ENCODE measurements at places on chromosomes 5 and 9. TPM values are rescaled to one million over a fixed set of nuclear protein-coding genes. Genes with fewer than 3 reads are reported as not detected.

- no peak for DNase-seq
Measured at GRCh38 chr5:172180936-172181335, 7.1 kb downstream of the STK10 start.

DNA sequence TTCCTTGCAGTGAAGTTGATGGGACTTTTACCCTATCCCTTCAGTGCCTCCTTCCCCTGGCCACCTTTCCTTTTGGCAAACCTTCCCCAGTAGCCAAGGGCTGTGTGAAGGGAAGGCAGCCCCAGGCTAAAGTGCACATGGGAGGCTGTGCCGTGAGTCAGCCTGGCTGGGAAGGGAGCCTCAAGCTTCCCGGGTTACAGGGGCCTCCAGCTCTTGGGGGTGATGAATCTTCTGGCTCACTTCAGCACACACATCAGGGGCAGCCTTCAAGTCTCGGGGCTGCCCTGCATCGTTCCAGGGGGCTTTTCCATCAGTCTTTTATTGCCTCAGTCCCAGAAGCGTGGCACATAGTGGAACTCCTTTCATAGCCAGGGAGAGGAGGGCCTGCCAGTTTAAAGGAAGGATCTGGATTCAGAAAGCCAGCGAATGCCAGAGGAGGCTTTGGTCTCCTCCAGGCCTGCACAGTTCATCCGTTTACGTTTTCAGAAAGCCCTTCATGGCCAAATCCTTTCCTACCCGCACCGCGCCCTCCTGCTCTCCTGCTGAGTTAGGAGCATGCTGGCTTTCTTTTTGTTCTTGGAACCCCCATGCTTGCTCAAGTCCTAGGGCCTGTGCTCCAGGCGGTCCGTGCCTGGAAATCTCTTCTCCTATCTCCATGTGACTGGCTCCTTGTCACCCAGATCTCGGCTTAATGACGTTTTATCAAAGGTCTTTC, 134.8 kb upstream of the KLF4 start:
- DNase-seq = no peak

GRCh38 chr5:1521671-1522600, 1.8 kb downstream of the LPCAT1 start:
- DNase-seq = no peak

- peak; percentile 58 for DNase-seq
Measured at GRCh38 chr9:105694848-105695581, 674 bp downstream of the TMEM38B start.

DNA sequence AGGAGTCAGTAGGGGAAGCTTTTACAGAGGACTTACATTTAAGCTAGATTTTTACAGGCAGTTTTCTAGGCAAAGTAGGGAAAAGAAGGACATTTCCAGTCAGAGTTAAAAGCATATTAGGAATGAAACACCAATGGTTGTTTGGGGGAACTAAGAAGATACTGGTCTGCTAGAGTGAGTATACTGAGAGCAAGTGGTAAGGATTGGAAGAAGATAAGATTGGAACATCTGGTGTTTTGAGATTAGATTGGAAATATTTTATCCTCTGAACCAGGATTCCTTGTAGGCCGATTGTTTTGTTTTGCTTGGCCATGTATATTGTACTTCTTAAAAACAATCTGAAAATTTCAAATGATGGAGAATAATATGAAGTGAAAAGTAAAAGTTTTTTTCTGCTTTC, 7.7 kb downstream of the FBXO38 start:
- DNase-seq = no peak

GRCh38 chr5:38847559-38848347, 1.9 kb downstream of the OSMR start:
- no peak for DNase-seq

DNA sequence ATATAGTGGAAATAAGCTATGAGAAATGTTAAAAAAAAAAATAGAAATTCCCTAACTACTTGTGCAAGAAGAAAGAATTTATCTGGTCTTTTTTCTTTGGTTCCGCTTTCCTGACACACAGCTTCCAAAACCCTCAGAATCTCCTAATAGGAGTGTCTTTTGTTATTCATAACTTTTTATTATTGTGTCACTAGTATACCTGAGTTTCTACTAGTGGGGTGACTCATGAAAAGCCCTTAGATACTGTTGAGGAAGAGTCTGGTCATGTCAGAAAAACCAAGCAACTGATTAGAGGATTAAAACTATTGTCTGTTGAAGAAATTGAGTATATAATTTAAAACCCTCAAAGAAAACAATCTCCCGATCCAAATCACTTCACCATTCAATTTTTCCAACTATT, 152.8 kb upstream of the IFNE start:
- DNase-seq = no peak

- no peak for DNase-seq
Measured at GRCh38 chr5:78050888-78051287, 243.6 kb downstream of the AP3B1 start.

DNA sequence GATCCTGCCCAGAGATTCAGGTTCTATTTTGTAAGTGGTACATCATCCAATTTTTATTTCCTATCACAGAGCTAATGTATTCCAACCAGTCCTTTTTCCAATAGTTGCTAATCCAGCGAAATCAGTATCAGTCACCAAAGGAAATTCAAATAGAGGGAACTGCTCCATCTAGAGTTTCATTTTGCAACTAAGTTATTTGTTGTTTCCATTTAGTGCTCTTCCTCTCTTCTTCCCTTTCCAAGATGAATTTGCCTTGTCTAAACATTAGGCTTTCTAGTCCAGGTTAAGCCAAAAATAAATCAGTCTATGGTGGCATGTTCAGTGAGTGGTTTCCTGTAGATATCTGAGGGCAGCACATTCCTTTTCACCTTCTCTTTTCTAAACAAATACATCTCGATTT, 79.8 kb upstream of the SPATA31D4 start:
- DNase-seq = no peak

- DNase-seq = no peak
Measured at GRCh38 chr5:90930756-90931431, 372.3 kb downstream of the ADGRV1 start.

DNA sequence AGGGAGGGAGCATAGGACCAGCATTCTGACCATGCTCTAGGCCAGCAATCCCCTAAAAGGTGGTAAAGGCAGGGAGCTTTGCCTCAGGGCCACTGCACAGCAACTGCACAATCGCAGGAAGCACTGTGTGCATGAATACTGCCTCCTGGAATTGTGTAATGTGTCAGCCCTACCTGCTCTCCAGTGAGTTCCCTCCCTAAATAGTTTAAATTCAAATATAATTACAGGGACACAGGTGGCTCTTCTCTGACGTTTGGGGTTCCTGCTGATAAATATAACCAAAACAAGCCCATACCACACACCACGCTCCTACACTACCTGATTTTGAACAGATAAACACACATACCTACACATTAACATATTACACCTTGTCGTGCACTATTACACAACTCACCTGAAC, 9.0 kb downstream of the BAG1 start:
- DNase-seq = no peak

- DNase-seq = no peak
Measured at GRCh38 chr5:52811067-52811749, 23.5 kb downstream of the ITGA1 start.

GRCh38 chr5:175463641-175464040, 14.7 kb upstream of the SFXN1 start:
- DNase-seq = no peak

- no peak for DNase-seq
Measured at GRCh38 chr9:38227061-38227540, 158.1 kb upstream of the SHB start.

GRCh38 chr9:95383845-95384244, 66.3 kb upstream of the FANCC start:
- no peak for DNase-seq

- DNase-seq = no peak
Measured at GRCh38 chr5:94228791-94229190, 389.6 kb downstream of the KIAA0825 start.

GRCh38 chr5:142726188-142726731, 40.4 kb upstream of the FGF1 start:
- no peak for DNase-seq

GRCh38 chr5:64865662-64866061, 96.9 kb downstream of the CWC27 start:
- no peak for DNase-seq

GRCh38 chr5:40988746-40989510, 79.6 kb downstream of the C7 start:
- no peak for DNase-seq

DNA sequence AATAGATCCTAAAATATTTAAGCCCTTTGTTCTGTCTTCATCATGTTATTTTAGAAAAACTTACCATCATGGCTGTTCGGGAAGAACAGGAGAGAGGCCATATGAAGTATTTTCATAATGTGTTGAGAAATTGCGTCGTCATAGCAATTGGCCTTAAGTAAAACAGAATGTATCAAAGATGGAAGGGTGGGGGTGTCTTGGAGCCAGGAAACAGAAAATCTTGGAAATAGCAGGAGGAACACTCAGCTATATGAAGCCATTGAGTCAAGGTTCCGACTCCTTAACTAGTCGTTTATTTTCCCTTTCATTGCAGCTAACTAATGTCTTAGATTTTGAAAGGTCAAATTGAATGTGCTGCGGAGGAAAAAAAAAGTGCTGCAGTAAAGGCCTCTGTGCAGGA, 1.3 kb downstream of the SPTAN1 start:
- peak; percentile 33 for DNase-seq

DNA sequence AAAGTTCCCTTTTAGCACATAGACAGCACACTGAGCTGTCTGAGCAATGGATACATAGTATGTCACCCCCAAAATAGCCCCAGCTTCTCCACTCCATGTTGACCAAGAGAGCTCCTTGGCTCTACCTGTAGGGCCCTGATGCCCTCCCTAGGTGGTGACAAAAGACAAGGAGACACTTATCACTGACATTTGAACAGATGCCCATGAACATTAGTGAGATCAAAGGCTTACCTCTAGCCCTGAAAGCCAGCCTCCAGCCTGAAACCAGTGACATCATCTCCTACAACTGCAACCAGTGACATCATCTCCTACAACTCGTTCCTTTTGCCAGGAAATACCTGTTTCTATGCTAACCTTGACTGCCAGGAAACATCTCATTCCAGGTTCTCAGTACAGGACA, 122.7 kb downstream of the FSTL4 start:
- no peak for DNase-seq

- no peak for DNase-seq
Measured at GRCh38 chr5:171850324-171850947, 64.8 kb downstream of the SMIM23 start.

The FBP2 gene
- total RNA-seq = 8.0 TPM

The EGR1 gene
- 18.0 TPM for total RNA-seq

The DMRT3 gene
- 0.30 TPM for total RNA-seq

The PJA2 gene
- 370 TPM for total RNA-seq

The MARCOL gene
- total RNA-seq = not detected

The SPINK4 gene
- total RNA-seq = not detected

The SEC16A gene
- total RNA-seq = 29.9 TPM

The PCDHA4 gene
- total RNA-seq = 3.2 TPM

The PCDHB5 gene
- total RNA-seq = 10.6 TPM

The C1QTNF3 gene
- total RNA-seq = 52.4 TPM

The SOHLH1 gene
- 0.99 TPM for total RNA-seq

The PLCXD3 gene
- total RNA-seq = 4.4 TPM
